ENCODE measurements at places on chromosomes 11 and 22.

DNA sequence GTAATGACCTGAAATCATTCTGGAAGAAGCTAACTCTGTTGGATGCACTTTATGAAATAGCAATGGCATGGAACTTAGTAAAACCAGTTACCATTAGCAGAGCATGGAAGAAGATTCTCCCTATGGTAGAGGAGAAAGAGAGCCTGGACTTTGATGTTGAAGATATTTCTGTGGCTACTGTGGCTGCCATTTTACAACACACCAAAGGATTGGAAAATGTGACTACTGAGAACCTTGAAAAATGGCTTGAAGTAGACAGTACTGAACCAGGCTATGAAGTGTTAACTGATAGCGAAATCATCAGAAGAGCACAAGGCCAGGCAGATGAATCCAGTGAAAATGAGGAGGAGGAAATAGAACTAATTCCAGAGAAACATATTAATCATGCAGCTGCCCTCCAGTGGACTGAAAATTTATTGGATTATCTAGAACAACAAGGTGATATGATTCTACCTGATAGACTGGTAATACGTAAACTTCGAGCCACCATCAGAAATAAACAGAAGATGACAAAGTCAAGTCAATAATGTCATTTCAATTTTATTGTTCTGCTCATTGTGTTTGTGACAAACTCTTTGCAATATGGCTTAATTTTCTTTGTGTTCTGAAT, 2.0 kb downstream of the JRKL start:
- DNase-seq: no peak

- DNase-seq: no peak
Measured at GRCh38 chr11:36345535-36346141, 49.5 kb downstream of the PRR5L start.

GRCh38 chr11:124892750-124893454, 4.8 kb downstream of the ROBO4 start:
- DNase-seq: peak; percentile 11

DNA sequence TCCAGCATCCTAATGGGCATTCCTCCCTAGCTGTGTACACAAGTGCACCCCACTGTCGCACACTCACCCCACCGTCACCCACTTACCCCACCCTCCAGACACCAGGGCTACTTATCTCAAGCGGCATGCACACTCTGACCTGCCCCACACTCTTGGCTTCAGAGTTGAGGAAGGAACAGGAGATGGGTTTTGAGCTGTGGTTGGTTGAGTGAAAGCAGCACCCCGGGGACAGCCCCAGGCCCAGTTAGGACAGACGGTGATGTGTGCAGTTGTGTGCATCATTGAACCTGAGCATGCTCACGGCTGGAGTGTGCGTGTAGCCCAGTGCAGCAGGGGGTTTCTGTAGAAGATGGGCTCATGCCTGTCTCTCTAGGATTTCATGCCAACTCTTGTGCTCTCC, 32.5 kb downstream of the AHNAK start:
- DNase-seq: no peak

DNA sequence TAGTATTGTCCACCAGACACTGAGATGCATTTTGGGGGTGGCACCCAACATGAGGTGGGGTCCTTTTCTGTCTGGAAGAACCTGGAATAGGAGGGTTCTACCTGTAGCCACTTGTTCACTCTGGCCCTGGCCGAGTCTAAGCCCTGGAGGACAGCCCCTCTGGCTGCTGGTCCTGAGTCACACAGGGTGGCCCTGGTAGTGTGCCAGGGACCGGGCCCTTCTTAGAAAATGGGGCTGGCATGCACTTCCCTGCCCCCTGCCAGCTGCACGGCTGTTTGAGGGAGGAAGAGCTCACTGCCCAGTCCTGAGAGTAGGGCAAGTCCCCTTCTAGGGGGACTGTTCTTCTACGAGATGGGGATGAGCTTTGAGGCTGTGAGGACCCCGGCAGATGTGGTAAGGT, 2.2 kb downstream of the PLCB3 start:
- peak; percentile 66 for DNase-seq

GRCh38 chr11:72833811-72834493, 19.7 kb downstream of the ATG16L2 start:
- peak; percentile 57 for DNase-seq

- no peak for DNase-seq
Measured at GRCh38 chr11:131816051-131816450, 445.6 kb downstream of the NTM start.

GRCh38 chr11:17252704-17253103, 23.8 kb upstream of the NUCB2 start:
- DNase-seq: no peak

GRCh38 chr11:35305670-35306382, 113.5 kb downstream of the SLC1A2 start:
- peak; percentile 20 for DNase-seq

GRCh38 chr22:50531962-50532674, 2.3 kb upstream of the TYMP start:
- no peak for DNase-seq

- no peak for DNase-seq
Measured at GRCh38 chr11:8110396-8110795, 29.4 kb downstream of the TUB start.

DNA sequence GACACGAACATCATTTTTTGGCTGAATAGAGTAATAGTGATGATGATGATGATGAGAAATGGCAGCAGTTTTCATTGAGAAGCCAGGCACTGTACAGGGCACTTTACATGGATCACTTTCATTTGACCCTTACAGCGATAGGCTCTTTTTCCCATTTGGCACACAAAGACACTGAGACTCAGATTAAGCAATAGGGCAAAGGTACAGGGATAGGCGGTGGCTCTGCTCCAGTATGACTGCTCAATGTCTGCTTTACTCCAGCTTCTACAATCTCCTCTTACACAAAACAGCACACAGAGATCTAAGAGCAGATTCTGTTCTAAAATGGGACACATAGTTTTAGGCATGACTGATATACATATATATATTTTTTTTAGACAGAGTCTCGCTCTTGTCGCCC, 40.6 kb downstream of the MPPED2 start:
- no peak for DNase-seq

GRCh38 chr22:41885116-41885515, 29.8 kb downstream of the SHISA8 start:
- DNase-seq: no peak

- no peak for DNase-seq
Measured at GRCh38 chr11:113764527-113765219, 8.8 kb downstream of the ZW10 start.

DNA sequence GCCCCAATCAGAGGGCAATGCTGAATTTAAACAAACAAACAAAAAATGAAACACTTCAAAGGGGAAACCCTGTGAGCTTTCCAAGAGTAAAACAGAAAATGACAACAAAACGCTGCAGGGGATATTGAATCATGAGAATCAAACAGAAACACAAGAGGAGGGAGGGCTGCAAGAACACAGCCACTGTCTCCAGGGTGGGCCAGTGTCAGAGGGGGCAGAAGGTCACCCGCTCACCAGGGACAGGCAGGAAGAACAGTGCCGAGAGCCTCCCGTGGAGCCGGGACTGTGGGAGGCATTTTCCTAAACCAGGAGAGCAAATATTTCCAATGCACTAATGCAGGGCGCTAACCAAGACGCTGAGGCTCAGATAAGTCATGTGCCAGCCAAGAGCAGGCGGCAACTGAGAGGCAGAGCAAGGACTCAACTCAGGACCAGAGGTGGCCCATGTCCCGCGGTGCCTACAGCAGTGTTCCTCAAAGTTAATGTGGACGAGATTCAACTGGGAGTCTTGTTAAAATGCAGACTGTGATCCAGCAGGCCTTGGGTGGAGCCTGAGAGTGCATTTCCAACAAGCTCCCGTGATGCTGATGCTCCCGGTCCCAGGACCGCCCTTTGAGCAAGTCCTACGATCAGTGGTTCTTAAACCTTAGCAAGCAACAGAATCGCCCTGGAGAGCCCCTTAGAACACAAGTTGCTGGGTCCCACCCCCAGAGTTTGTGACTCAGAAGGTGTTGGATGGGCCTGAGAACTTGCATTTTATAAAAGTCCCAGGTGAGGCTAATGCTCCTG, 197.2 kb downstream of the TENM4 start:
- no peak for DNase-seq

GRCh38 chr11:124113890-124114289, 1.4 kb upstream of the VWA5A start:
- DNase-seq: no peak

DNA sequence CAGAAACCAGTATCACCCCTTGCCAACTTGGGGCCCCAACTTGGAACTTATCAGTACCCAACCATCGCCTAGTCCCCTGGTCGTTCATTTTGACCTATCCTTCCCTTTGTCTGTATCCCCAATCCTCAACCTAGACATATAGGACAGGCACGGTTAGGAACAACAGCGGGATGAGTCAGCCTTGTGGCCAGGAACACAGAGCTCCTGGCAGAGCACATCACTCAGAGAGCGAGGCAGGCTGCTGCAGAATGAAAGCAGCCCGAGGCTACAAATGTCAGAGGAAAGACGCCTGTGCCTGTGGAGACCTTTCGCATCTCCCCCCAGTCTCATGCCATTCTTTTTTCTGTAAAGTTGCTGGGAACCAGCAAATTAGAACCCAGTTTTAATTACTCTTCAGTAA, 14.6 kb downstream of the DKK3 start:
- DNase-seq: peak; percentile 63

GRCh38 chr11:33687733-33688479, 12.7 kb downstream of the C11orf91 start:
- peak; percentile 75 for DNase-seq

GRCh38 chr11:1639102-1639620, 9.6 kb downstream of the KRTAP5-5 start:
- no peak for DNase-seq

GRCh38 chr11:91265946-91266345, 958.7 kb upstream of the FAT3 start:
- no peak for DNase-seq

GRCh38 chr11:105929084-105929955, 92.7 kb downstream of the MSANTD4 start:
- DNase-seq: no peak

DNA sequence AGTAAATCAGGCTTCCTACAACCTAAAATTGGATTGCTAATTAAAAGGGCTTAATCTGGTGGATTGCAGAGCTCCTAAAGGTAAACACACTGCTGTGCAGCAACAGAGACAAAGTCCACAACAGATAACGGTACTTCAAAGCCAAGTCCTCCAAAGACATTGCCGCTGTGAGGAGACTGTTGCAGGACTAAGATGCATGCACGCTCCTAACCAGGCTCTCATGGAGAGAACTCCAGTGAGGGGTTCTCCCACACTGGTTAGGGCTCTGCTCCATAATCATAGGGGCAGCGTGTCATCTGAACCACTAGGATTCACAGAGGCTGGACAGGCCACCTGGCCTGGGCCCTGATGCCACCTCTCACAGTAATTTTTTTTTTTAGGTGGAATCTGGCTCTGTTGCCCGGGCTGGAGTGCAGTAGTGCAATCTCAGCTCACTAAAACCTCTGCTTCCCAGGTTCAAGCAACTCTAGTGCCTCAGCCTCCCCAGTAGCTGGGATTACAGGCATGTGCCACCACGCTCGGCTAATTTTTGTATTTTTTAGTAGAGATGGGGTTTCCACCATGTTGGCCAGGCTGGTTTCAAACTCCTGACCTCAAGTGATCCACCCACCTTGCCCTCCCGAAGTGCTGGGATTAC, 56.9 kb upstream of the ARFGAP3 start:
- DNase-seq: no peak

- peak; percentile 42 for DNase-seq
Measured at GRCh38 chr22:38313384-38313955, 3.8 kb downstream of the CSNK1E start.

- DNase-seq: no peak
Measured at GRCh38 chr11:10930224-10930971, 72.5 kb upstream of the ZBED5 start.

DNA sequence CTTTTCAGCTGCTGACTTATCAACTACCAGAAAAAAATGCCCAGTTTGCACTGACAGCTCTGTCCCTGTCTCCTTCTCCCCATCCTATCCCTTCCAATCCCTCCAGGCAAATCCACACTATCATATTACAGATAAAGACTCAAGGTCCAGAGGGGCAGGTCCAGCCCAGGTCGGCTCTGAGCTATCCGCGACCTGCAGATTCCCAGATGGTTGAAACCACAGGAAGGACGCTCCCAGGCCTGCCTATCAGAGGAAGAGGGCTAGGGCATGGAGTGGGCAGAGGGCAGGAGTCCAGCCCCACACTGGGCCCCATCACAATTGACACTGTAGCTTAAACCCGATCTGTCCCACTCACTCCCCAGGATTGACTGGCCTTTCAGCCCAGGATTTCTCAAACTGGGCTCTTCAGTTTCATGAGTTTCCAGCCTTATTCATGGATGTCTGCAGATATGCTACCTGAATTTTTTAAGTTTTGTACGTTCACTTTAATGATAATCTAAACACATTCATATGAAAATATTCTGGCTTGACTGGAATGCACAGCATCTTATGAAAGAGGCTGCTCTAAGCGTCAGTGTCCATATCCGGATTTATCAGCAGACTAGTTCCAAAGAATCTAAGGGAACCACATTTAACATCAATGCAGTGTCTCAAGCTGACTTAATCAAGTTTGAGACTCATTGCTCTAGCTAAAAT, 16.4 kb upstream of the FCHSD2 start:
- no peak for DNase-seq

Measured in midbrain (tissue), 1 donor.